ENCODE measurements at places on chromosomes 16 and 17.

DNA sequence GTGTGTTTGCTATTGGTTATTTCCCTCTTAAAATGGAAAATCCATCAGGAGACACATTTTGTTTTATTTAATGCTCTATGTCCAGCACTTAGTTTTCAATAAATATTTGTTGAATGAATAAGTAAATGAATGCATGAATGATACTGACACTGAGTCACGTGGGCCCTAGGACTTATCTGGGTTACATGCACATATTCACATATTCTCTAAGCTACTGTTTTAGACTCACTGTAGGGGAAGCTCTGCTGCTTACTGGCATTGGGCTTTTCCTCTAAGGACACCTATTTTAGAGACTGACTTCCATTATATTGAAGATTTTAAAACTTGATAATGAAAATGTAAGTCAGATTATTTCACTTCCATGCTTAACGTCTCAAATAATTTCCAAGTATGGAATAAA, 327.2 kb downstream of the UTP18 start:
- no peak for DNase-seq

DNA sequence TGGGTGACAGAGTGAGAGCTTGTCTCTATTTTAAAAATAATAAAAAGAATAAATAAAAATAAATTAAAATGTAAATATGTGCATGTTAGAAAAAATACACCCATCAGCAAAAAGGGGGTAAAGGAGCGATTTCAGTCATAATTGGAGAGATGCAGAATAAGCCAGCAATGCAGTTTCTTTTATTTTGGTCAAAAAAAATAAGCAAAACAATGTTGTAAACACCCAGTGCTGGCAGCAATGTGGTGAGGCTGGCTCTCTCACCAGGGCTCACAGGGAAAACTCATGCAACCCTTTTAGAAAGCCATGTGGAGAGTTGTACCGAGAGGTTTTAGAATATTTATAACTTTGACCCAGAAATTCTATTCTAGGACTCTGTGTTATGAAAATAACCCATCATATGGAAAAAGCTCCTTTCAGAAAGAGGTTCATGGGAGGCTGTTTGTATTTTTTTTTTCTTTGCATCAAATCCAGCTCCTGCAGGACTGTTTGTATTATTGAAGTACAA, 8.5 kb downstream of the STH start:
- no peak for DNase-seq

DNA sequence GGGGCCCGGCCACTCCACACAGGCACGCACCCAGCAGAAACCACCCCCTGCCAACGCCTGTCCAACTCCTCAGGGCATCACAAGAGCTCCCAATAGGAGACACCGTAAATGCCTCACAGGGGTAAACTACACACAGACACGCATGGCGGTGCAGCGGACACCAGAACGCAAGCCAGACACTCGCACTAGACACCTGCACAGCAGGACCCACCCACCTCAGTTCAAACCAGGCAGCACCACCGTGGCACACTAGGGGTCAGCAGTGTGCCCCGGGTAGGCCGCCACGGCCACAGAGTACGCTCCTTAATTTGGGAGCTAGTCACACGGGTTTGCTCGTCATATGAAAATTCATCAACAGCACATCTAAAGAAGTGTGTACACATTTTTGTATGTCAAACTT, 3.4 kb downstream of the SLC38A10 start:
- DNase-seq: peak; percentile 72

DNA sequence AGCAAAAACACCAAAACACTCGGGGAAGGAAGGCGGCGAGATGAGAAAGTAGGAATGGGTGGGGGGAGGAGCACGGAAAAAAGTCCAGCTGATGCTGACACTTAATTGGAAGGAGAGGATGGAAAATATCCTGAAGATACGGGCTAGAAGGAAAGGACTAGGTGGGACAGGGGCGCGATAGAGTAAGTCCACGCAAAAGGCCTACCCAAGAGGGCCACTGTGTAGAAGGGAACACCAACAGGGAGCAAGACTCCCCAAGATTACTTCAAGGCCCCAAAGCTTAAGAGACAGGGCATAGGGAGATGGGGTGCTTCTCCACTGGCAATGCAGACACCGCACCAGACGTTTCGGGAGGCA, 736 bp downstream of the APPBP2 start:
- DNase-seq: peak; percentile 38

GRCh38 chr16:842061-842476, 41.5 kb upstream of the GNG13 start:
- DNase-seq: no peak

DNA sequence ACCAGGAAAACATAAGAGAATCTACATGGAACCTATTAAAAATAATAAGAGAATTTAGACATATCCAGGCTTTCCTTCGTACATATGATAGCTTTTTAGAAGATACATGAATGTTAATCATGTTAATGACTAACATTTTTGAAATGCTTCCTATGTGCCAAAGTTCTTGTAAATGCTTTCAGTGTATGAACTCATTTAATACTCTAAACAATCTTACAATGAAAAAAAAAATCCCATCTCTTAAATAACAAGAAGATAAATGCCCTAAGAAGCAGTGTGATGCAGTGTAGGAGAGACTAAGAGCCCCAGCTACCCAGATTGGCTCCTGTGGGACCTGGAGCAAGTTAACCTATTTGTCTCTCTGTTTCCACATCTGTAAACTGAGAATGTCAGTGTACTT, 220.4 kb upstream of the MYOCD start:
- no peak for DNase-seq

GRCh38 chr17:48241770-48242497, 134.4 kb downstream of the SNX11 start:
- DNase-seq: no peak

DNA sequence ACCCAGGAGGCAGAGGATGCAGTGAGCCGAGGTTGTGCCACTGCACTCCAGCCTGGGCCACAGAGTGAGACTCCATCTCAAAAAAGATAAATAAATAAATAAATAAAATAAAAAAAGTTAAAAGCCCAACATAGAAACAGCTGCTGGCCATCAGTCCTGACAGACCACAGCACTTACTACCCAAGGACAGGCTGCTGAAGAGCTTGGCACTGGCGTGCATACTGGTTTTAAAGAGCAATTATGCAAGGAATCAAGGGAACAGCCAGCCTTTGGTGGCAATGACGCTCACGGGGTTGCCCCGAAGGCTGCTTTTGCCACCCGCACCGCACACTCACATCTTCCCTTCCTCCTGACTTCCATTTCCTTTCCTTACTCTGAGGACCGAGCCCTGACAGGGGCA, 4.2 kb downstream of the PLD6 start:
- no peak for DNase-seq

DNA sequence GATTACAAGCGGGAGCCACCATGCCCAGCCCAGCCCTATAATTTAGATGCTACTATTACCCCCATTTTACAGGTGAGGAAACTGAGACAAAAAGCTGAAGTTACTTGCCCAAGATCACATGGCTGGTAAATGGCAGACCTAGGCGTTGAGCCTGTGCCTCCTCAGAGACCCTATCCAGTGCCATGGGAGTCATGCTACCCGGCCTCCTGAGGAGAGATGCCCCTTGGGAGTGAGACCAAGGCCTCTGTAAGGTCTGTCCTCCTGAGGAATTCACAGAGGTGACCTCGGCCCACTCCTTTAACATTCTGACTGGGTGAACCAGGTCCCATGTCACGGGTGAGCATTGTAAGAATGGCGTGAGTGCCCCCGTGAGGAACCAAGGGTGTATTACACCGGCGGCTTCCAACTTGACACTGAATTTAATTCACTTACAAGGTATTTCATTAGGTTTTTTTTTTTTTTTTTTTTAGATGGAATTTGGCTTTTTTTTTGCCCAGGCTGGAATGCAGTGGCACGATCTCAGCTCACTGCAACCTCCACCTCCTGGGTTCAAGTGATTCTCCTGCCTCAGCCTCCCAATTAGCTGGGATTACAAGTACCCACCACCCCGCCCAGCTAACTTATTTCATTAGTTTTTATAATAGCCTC, 95.7 kb downstream of the ABCC6 start:
- DNase-seq: peak; percentile 83

DNA sequence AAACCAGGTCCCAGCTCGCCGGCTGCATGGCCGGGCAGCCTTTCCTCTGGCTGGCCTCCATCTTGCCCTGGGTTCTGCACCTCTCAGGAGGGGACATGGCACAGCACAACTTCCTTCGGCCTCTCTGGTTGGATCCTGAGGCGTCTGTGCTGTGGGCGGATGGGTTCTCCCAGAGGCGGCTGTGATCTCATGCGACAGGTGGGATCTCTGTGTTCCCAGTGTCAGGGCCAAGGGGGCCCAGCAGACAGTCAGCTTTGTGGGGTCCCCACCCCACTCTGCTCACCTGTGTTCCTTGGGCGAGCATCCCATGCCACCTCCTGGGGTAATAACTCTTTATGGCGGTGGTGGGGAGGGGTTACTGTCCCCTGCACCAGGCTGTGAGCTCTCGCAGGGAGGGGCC, 35.8 kb downstream of the FA2H start:
- no peak for DNase-seq

DNA sequence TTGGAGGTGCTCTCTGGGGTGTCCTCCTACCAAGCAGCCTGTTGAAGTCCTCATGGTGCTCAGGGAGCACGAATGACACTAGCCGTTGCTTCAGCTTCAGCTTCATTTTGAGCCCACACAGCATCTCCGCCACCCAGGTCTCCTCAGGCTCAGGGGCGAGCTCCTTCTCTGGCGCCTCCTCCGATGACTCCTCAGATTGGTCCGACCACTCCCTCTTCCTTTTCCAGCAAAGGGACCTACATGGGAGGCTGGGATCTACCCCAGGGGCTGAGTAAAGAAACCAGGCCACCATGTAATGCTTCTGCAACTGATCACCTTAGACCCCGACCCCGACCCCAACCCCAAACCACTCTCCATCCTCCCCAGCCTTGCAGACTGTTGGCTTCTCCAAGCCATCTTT, 25.9 kb downstream of the PRR11 start:
- DNase-seq: no peak

- no peak for DNase-seq
Observed at GRCh38 chr17:45867171-45867570, 22.5 kb downstream of the SPPL2C start.

- no peak for DNase-seq
Observed at GRCh38 chr17:63491977-63492618, 15.2 kb downstream of the ACE start.

DNA sequence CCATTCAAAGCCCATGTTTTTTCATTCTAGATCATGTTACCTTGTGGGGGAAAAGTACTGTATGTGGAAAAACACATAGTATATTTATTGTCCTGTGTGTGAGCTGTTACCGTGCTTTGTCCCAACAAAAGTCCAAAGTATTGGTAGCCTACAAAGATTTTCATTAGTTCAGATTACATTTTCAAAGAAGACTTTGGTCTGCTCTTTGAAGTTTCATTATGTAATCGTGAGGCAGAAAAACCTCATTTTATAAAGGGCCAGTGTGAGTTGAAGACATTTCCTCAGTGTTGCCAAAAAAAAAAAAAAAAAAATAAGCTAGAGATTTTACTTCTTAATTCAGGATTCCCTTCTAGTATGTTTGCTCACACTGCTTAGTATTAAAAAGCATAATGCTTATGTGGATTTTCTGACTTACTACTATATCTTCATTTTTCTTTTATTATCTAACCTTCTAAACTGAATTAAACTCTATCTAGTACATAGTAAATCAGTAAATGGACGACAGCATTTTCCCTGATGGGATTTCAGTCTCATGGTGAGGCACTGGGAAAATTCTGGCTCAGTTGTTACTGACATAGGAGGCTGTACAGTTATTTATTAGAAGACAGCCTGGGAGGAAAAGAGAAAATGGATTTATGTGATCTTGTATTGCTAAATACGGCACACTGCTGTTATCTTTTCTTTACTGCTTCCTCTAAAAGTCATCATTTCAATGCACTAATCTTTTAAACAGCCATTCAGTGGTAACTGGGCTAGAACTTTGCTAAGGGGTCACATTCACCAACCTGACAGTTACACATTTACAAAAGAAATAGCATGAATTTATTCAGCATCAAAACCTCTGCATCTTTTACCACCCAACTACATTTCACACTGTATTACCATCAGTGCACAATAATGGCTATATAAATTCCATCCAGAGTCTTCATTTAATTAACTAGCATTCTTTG, 100.6 kb downstream of the STXBP4 start:
- no peak for DNase-seq

DNA sequence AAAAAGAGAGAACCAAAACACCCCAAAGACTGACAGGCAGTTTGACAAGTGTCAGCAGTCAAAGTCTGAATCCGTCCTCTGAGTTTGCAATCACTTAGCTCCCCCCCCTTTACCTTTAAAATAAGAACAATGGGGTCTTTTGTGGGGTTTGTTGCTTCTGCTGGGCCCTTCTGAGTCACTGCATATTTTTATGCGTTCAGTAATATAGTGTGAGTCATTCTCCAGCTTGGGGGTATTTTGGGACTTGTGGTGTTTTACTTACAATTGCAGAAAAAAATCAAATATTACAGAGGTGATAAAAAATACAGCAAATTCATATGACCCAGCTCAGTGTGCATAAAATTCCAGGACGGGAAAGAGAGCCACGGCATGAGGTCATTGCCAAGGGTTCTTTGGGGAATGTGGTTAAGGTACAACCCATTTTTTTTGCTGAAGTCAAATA, 120.1 kb downstream of the CYLD start:
- DNase-seq: peak; percentile 81

DNA sequence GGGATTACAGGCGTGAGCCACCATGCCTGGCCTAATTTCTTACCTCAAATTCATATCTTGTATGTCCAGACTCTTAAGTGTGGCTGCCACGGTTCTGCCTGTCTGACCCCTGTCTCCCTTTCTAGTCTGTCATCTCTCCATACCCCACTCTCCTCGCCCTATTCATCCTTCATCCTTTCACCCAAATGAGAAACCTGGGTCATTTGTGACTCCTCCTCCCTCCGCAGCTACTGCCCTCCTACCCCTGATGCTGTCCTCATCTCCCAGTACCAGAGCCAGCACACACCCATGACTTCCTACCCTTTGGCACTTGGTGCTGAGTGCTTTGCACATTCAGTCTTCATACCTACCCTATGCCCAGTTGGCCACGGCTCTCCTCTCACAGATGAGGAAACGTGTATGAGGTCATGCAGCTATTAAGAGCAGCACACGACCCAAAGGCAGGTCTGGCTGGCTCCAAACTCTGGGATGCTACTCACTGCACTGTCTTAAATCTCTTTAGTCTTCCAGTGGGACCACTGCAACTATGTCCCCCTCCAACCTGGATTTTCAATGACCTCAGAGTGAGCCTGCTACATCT, 1.6 kb downstream of the SPATA32 start:
- DNase-seq: no peak

DNA sequence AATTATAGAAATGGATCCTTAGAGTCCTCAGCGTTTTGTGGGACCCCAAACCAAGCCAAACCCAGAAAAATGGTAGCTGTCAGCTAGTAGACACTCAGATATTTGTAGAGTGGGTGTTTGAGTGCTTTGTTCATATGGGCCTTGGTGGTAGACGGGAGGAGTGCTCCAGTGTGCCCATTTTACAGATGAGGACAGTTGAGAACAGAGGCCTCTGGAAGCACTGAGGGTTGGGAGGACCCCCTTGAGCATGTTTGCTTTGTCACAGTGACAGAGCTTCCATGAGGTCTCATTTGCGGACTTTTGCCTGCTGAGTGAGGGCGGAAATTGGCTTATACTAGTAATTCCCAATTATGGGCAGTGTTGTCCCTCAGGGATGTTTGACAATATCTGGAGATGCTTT, 111.7 kb downstream of the ABCC6 start:
- no peak for DNase-seq

Measured in cardiac muscle cell (in vitro differentiated cells and primary cell).